ENCODE measurements at places on chromosomes 5 and 9. TPM values are rescaled to one million over a fixed set of nuclear protein-coding genes. Genes with fewer than 3 reads are reported as not detected.

DNA sequence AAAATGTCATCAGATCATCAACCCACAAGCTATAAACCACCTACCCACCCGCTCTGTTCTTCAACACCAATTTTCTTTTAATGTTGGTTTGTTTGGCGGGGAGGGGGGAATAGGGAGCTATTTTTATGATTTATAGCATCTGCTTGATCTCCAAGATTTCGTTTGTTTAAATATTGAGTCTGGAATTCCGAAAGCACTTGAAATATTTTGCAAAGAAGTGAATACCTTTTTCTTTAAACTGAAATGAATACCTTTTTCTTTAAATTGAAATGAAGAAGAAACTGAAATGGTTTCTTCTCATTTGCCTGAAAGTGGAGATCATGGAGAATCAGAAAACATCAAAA is 49.0 kb upstream of the TENT2 start:
- DNase-seq = no peak

DNA sequence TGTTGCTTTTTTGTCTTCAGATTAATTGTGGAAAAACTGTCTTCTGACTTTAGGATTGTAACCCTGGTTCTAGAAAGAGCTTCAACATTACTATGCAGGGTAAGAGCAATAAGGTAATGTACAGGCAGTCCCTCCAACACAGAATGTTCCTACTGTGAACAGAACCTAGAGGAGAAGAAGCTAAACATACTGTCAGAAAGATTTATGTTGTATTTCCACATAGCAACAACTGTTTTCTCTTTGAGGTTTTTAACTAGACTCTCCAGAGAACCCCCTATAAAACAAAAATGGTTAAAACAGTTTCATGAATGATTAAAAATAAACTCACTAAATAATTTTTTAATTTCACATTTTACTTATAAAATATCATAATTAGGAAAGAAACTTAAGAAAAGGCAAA is 64.3 kb upstream of the NAA35 start:
- no peak for DNase-seq

- DNase-seq = no peak
These were observed 4.6 kb downstream of the MYO10 start for GRCh38 chr5:16931334-16932110.

ZNF883 gene
- total RNA-seq = 0.51 TPM

- no peak for DNase-seq
These were observed 13.3 kb upstream of the GADD45G start for GRCh38 chr9:89591274-89592212.

MRNIP gene
- 40.3 TPM for total RNA-seq

TMOD1 gene
- total RNA-seq = 0.26 TPM

DNA sequence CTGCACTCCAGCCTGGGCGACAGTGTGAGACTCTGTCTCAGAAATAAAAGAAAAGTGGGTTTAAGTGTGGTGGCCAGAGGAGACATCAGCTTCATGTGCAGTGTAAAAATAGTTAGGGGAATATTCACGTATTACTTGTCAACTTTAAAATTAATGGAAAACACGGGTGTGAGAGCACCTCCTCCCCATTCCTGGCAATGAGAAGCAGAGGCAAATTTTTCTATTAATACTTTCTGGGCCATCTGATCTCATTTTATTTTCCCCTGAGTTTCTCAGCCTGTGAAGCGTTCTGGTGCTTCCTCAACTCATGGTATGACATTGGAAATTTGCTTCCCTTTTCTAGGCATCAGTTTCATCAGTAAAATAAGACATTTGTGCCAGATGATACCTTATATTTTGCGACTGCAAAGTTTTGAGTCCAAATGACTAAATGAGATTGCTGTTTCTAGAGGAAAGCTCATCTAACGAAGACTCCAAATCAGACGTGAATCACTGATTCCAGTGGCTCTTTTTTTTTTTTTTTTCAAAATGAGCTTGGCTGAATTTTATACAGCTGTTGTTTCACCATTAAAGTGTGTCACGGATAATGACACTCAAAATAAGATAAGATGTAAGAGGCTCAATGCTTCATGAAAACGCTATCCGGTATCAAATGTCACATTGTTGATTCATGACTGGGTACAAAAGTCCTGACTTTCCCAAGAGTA is 104.6 kb downstream of the MSX2 start:
- peak; percentile 39 for DNase-seq

DNA sequence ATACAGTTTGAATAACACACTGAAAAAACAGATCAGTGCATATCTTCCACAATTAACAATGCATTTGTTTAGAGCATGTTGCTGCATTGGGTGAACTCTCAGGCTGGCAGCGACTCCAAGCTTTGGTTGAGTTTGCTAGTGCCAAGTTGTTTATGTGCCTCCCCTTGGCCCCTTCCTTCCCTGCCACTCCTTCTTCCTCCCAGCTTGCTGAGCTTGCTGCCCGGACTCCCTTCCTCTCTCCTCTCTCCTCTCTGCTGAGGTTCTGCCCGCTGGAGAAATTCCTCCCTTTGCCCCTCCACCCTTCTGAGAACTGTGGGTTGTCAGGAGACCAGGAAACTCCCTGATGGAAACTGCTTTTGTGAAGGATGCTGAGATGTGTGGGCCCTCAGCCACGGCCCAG is 247.3 kb downstream of the PDZD2 start:
- DNase-seq = no peak

MEGF10 gene
- not detected for total RNA-seq

DNA sequence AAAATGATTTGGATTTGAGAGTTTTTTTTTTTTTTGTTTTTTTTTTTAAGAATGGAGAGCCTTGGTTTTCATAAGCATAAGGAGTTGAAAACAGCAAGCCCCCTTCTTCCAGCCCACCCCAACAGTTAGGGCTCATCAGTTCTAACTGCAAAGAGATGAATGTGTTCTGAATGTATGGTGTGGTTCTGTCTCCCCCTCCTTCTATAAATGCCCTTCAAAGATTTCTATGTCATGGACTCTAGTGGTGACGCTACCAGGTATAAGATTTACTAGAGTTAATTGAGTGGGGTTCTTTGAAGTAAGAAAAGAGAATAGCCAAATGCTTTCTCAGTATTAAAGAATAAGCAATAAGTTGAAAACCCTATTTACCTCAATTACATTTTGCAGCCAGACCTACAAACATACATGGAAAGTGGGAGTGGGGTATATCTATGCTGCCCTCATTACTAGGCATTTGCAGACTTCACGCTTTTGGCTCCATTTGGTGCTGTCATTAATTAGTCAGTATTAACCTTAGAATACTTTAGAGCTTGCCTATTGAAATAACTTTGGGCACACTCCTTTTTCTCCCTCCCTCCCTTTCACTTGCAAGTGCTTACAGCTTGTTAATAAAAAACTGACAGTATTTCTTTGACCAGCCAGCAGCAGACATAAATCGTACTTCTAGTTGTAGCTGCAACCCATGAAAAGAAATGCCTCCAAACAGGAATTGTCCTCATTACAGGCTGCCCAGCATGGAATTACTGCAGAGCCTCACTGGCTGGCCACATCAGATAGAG is 667.2 kb upstream of the ZNF608 start:
- DNase-seq = no peak

IL4 gene
- not detected for total RNA-seq

ADAMTS16 gene
- total RNA-seq = not detected

DNA sequence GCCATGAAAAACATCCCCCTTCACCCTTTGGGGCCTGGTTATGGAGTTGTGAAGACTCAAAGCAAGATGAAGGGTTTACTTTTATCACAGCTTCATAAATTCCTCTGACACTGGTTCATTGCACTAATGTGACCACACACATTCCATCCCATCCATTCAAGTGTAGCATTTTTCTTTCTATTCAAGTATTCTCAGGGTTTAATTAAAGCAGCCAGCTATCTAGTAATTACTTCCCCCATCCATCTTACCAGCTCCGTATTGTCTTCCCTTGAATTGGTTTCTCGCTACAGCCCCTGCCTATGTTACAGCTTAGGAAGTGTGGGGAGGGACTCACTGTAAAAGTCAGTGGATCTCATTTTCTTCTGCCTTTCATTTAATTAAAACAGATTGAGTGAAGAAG is 387.0 kb upstream of the RFX3 start:
- DNase-seq = no peak

- peak; percentile 91 for DNase-seq
These were observed 2.4 kb downstream of the SAPCD2 start for GRCh38 chr9:137067860-137068538.

CLTB gene
- 333 TPM for total RNA-seq

DNA sequence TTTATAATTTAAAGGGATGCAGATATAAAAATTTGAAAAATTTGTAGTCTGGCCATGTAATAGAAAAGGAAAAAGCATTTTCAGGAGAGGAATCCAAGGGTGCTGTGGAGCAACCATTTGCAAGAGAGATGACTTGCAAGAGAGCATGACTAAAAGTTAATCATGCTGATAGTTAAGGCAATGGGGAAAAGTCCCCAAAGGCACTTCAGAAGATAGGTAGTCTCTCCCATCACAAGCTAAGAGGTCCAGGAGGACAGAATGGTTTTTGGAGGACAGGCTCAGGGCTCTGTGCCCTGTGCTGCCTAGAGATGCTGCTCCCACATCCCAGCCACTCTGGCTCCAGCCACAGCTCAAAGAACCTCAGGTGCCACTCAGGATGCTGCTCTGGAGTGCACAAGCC is 38.8 kb downstream of the DNAJB5 start:
- DNase-seq = no peak

DNA sequence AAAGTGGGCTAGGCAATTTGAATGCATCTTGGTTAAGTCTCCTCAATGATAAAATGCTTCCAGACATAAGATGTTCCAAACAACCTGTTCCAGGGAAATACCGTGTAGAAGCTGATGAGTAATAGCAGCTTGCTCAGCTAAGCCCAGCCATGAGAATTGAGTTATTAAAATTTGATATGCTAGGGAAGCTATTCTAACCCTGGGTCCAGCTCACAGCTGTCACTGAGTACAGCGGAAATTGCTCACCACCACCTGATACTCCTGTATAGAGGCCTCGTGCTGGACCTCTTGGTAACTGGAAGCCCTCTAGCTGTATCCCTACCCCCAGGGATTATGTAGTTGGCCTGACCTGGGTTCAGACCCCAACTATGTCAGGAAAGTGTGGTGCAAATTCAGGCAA is 521.3 kb upstream of the TRPC7 start:
- DNase-seq = no peak

PMPCA gene
- 66.3 TPM for total RNA-seq

- DNase-seq = no peak
These were observed 312.9 kb downstream of the ADGRV1 start for GRCh38 chr5:90871391-90871991.

DNA sequence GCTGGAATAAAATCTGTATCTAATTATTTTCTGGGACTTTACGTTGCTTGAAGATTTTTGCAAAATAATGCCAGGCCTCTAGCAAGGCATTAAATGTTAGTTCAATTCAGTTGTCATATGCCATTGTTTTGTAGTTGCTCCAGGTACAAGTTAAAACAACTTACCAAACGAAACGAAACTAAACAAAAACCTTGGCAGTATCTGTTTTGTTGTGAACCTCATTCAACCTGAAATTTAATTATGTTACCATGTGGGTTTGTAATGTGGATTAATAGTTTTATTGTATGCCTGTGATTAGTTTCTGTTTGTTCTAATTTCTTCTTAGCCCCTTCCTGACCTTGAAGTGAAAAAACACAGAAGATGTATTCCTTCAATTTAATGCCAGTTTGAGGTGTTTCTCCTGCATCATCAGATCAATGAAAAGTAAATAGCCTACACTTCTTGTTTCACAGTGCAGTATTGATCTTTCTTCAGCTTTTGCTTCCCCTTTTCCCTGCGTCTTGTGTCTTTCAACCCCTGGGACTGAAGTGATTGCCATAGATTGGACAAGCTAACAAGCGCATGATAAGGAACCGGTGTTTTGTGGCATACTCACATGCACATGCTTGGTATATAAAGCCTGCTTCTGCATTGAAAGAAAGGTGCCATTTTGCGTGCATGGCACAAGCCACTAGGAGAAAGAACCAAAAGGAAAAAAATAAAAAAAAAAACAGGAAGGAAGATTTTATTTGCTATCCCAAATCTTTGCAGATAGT is 699.0 kb upstream of the ARRDC3 start:
- DNase-seq = no peak

DNA sequence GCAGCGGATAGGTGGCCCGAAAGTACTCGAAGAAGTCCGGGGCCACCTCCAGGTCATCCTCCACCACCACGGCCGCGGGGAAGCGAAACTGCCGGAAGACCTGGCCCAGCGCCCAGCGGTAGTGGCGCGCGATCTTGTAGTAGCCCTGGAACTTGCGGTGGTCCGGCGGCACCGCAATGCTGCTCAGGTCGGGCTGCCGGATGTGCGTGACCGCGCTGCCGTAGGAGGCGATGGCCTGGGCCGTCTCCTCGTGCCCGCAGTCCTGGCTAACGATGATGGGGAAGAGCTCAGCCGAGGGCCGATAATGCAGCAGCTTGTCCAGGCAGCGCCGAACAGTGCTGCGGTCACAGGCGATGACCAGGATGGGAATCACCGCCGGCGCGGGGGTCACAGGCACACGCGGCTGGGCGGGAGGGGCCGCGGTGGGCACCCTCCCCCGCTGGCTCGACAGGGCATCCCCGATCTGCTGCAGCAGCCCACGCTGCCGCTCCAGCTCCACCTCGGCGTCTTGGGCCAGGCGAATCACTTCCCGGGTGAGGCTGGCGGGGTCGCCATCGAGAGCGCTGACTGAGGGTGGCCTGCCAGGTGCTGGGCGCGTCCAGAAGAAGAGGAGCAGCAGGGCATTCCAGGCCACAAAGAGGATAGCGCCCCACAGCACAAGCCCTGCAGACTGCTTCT is 10.2 kb downstream of the MGAT1 start:
- DNase-seq = no peak

GRCh38 chr5:2113348-2114131 is 230.8 kb upstream of the IRX4 start:
- DNase-seq = no peak

DNA sequence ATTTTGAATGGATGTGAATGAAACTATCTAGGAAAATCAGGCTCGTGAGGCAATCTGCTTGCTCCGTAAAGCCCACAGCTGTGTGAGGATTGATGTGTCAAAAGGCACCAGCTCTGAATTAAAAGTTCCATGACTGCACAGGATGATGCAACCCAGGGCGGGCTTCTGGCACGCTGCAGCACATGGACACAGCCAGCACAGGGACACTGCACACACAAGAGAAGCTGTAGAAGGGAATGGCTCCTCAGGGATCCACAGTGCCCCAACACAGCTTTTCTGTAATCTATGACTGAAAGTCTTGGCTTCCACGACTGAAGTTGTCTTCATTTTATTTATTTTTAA is 151.0 kb downstream of the GCNT1 start:
- DNase-seq = peak; percentile 60

ADRA1B gene
- total RNA-seq = 0.14 TPM

GRCh38 chr5:36607838-36608783 is 1.7 kb downstream of the SLC1A3 start:
- DNase-seq = peak; percentile 70

GRCh38 chr5:154366353-154366752 is 79.4 kb upstream of the SAP30L start:
- peak; percentile 21 for DNase-seq

- DNase-seq = peak; percentile 82
These were observed at the start of gene ZNF608 for GRCh38 chr5:124745928-124746915. TSS of gene ZNF608 (minus strand) at chr5:124746639. CDS start at chr5:124744989, 1,650 bp downstream.

Measured in MCF 10A (cell line).